ENCODE measurements at places on chromosomes 1 and 21.

GRCh38 chr1:193189442-193190095 is 3.2 kb upstream of the B3GALT2 start:
- DNase-seq = no peak

DNA sequence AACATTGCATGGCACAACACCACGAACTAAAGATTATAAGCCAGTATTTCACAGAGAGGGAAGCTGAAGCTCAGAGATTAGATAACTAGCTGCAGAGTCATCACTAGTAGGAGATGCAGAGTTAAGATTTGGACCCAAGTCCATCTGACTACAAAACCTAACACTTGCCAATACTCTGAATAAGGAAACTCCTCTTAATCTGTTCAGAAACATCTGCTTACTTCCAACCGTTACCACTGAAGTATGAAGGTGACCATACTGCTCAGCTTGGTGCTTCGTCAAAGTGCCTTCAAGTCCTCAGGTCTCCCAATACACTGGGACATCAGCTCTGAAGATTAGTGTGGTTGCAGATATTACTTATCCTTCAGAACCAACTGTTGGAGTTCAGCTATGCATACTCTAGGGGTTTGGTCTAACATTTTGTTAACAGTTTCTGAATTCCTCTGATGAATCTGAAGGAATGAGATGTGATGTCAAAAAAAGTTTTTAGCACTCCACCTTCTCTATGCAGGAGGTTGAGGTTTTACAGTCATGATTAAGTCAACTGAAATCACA is 179.6 kb downstream of the TPR start:
- DNase-seq = no peak

- no peak for DNase-seq
These were observed 52.2 kb downstream of the KIRREL1 start for GRCh38 chr1:158045639-158046038.

GRCh38 chr1:31783846-31784245 is 19.7 kb upstream of the ADGRB2 start:
- no peak for DNase-seq

- no peak for DNase-seq
These were observed 89.4 kb downstream of the SDCCAG8 start for GRCh38 chr1:243345205-243345604.

GRCh38 chr1:48527051-48527450 is 55.0 kb upstream of the SPATA6 start:
- DNase-seq = no peak

DNA sequence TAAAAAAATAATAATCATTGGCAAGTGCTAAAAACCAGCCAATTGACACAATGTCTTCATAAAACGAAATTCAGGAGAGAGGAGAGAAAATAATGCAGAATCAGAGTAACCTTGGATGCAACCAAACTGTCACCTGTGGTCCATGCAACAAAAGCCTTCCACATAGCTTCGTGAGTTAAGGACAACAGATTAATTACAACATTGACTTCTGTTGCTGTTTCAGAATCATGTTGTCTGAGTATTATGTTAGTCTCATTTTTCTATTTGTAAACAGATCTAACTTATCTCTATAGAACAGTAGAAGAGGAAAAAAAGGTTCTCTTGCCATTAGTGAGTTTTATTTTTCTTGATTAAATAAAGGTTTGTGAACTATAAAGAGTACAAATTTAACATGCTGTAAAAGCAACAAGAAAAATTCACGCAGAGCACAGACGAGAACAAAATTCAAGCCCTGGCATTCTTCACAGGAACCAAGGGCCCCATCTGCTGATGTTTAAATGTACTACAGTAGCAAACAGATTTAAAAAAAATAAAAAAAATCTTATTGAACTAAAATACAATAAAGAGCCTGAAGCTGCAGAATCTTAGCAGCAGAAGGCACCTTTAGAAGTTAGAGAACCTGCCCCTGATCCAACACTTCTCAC is 381.1 kb upstream of the PKN2 start:
- DNase-seq = no peak

GRCh38 chr1:156149374-156150332 is 3.7 kb upstream of the SEMA4A start:
- no peak for DNase-seq

GRCh38 chr1:157682710-157683437 is 17.7 kb downstream of the FCRL3 start:
- no peak for DNase-seq

GRCh38 chr21:27532076-27532475 is 565.2 kb upstream of the ADAMTS5 start:
- no peak for DNase-seq

DNA sequence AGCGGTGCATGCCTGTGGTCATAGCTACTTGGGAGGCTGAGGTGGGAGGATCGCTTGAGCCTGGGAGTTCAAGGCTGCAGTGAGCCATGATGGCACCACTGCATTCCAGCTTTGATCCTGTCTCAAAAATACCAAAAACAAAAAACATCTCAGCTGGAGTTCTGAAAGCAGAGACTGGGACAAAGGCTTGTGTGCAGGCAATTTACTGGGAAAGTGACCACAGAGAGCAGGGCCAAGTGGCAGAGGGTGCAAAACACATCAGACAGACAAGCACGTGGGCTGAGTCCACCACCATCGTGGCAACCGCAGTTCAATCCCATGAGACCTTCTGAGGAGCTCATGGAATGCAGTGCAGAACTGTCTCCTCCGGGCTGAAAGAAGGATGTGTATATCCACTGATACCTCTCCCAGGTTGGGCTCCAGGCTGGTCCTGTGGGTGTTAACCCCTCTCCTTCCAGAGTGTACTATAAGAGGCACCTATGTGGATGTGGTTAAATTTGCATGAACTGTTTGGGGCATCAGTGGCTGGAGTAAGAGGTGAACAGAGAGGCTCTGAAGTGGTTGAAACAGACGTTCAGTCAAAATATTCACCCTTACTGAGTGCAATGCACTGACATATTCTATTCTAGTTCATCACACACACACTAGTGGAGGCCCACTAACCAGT is 10.8 kb downstream of the PIGP start:
- DNase-seq = no peak

DNA sequence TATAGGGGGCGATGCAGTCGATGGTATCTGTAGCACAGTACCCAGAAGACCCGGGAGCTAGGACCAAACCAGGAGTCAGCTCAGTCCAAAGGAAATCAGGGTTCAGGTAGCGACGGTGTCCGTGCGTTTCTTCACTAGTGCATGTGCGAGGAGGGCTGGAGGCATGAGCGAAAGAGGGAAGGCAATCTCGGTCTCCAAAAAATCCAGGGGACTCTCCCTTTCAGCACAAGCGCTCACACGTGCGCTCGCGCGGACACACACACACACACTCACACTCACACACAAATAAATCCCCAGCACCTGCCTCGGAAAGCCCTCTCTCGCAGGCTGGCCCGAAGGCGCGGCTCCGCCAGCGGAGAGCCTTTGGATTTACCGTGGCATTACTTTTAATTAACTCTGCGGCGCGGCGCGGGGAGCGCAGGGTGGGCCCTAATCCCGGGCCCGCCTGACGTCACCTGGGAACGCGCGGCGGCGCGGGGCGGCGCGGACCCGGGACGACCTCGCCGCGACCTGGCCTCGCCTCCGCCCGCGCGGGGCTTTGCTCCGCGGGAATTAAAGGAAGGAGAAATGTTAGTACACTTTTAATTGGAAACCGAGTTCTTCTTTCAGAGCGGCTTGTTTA is 121.2 kb downstream of the LMX1A start:
- DNase-seq = peak; percentile 25

DNA sequence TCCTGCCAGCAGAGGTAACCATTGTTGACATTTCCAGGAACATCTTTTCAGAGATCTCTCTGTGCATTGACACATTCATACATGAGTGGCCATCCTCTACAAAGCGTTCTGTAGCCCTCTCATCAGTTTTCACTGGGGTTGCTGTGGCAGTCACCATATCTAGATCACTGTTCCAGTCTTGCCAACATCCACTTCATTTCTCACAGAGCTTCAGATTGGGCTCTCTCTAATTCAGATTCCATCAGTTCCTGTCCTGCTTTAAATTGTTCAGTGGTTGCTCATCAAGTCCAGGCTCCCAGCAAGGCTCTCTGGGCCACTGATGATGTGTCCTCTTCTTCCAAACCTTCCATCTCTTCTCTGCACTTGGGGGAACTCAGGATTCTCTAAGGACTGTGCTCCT is 173.7 kb downstream of the KCNJ6 start:
- DNase-seq = no peak

DNA sequence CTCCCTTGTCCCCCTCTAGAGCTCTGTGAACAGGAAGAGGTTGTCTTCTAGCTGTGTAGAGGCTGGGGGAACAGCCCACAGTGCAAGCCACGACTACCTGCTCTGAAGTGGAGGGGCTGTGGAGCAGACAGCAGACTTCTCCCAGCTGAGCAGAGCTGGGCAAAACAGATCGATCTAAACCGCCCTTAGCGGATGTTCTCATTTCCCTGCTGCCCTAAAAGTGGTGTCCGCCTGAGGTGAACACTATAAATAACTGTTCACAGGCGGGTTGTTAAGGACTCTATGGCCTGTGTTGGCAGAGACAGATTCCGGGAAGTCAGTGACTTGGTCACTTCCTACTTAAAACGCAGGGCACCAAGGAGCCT is 203.2 kb downstream of the RHOU start:
- no peak for DNase-seq

All from frontal cortex (tissue), 4 donors.